ENCODE measurements at places on chromosomes 5 and 9.
A peak's percentile ranks its signal among the peaks of the same experiment; 100 is the strongest.

GRCh38 chr9:137308057-137308619, 6.1 kb upstream of the NRARP start:
- no peak for DNase-seq

DNA sequence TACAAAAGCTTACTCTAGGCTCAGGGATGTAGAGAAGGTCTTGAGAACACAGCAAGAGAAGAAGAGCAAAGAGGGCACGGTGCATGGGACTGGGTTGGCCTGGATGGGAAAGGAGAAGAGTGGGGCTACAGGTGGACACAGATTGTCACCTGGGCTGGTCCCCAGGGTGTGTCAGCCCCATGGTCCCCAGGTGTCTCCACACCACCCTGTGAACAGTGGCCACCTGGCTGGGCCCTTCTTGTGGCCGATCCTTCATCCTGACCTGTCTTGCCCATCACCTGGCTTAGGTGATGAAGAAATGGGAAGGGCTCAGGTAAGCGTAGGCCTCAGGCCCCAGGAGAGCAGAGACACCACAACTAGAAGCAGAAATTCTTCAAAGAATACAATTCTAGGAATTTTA, 188.9 kb downstream of the TENT4A start:
- DNase-seq, result no peak

- DNase-seq, result no peak
Measured at GRCh38 chr9:135035781-135036760, 51.4 kb upstream of the OLFM1 start.

GRCh38 chr5:176851871-176852658, 41.7 kb downstream of the UNC5A start:
- no peak for DNase-seq

GRCh38 chr9:116178481-116179211, 25.1 kb downstream of the PAPPA start:
- no peak for DNase-seq

DNA sequence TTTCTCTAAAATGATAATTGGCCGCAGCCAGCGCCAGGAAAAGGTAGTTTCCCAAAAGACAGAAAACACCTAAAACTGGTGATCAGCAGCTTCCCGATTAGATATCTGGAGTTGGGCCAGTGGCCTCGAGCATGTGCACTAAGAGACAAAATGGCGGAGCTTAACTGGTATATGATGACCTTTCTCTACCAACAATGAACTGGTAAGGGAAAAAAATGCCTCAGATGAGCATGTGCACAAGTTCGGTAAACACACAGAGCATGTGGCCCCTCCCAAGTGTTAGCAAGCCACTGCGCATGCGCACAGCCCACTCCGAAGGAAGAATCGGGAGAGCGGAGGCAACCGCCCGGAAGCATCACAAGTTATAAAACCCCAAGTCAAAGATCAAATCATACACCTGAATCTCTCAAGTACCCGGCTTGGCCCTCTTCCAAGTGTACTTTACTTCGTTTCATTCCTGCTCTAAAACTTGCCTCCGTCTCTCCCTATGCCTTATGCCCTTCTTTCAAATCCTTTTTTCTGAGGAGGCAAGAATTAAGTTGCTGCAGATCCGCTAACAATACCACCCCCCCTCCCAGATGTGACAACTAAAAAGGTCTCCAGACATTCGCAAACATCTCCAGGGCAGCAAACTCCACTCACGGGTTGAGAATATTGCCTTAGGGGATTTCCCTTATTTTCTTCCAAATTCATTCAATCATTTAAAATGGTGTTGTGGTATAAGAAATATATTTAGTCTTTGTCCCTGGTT, 15.0 kb upstream of the PTBP3 start:
- DNase-seq, result peak; percentile 79

- DNase-seq, result no peak
Measured at GRCh38 chr9:98603821-98604383, 104.8 kb downstream of the GABBR2 start.

DNA sequence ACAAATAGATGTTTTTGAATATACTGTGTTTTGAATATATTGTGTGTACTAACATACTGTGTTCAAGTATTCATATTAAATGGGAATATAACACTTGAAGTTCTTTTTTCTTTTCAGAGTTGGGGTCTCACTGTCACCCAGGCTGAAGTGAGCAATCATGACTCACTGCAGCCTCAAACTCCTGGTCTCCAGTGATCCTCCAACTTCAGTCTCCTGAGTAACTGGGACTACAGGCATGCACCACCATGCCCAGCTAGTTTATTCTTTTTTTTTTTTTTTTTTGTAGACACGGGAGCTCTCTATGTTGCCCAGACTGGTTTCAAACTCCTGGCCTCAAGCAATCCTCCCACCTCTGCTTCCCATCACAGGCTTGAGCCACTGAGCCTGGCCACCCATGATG, 23.2 kb upstream of the AUH start:
- no peak for DNase-seq

DNA sequence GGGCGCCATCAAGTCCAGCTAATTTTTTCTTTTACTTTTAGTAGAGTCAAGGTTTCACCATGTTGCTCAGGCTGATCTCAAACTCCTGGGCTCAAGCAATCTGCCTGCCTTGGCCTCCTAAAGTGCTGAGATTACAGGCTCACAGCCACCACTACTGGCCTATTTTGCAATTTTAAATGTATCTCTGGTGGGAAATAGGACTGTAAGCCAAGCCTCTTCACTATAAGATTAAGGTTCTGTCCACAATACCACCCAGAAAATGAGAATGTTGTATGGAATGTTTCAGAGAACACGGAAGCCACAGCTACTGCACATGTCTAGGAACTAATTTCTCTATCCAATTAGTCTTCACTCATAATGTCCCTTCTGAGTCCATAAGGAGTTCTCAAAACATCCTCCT, 607.3 kb downstream of the PRELID2 start:
- DNase-seq, result no peak

GRCh38 chr5:59721741-59722140, 171.8 kb downstream of the PDE4D start:
- no peak for DNase-seq

DNA sequence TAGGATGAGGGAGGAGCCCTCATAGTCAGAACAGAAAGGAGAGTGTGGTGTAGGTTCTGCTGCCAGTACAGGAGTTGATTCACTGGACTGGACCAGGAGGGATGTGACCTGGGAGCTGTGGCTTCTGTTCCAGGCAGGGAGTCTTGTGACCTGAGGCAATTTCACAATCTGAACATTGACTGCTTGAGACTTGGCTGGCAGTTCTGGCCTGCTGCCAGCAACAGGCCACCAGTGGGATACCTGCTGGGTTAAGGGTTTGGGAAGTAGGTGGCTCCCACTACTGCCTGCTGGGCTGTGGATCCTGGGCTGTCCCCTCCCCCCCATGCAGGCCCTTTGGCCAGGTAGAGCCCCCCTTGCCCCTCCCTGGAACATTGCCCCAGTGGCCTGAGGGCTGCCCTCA, 268.6 kb upstream of the ARRDC3 start:
- DNase-seq, result no peak

DNA sequence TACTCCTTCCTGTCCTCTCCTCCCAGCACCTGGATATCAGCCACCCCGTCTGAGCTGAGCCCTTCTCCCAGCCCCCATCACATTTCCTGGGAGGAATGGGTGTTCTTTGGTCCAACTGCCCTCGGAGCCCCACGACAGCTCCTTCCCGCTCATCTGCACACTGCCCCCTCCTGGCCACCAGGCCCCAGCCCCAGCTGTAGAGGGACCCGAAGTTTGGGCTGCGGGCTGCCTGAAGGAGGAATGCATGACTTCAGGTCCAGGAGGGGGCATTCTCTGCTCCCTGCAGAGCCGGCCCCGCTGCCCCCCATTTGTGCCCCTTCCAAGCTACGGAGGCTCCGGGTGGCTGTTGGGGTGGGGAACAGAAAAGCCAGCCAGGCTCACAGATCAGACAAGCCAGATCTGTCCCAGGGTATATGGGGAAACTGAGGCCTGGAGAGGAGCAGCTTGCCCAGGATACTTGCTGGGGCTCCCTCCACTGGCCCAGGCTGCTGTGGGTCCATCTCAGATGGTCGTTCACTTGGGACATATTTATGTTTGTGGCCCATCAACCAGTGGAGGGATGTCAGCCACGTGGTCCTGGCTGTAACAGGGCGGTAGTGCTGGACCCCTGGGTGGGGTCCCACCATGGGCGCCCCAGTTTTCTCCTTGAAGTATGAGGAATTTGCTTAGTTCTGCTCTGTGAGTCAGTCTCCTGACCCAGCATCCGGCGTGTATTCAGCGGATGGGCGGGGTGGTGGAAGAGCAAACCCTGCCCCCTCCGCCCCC, 33.1 kb downstream of the DAB2IP start:
- no peak for DNase-seq

GRCh38 chr5:76401801-76402250, 1.3 kb upstream of the IQGAP2 start:
- peak; percentile 7 for DNase-seq

- no peak for DNase-seq
Measured at GRCh38 chr9:95754533-95755420, 120.7 kb upstream of the ERCC6L2 start.

DNA sequence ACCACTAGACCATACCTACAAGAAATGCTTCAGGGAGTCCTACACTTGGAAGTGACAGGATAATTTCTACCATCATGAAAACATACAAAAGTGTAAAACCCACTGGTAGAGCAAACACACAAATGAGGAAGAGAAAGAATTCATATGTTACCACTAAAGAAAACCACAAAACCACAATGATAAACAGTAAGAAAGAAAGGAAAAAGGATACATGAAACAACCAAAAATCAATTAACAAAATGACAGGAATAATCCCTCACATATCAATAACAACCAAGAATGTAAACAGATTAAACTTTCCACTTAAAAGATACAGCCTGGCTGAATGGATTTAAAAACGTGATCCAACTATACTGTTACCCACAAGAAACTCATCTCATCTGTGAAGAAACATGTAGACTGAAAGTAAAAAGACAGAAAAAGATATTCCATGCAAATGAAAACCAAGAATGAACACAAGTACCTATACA, 83.4 kb downstream of the LPAR1 start:
- no peak for DNase-seq

DNA sequence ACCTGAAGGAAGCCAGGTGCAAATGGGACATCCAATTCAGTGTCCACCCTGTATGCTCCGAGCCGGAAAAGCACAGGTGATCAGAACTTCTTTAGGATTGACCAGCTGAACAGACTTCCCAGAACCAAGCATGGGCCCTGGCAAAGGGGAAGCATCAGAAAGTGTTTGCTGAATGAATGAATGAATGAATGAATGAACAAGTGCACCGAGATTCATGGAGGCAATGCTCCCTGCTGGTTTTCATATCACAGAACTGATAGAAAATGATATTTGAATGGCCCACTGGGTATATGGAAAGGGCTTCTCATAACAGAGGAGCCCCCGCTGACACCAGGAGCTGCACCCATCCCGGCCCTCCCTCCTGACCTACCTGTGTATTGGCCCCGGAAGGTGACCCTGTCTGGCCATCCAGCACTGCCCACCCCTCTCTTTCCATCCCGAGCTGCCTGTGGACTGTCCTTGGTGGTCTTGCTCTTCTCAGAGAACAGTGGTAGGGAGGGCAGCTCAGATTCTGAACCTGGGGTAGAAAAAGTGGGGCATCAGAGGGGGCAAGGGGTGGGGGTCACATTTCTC, 15.9 kb downstream of the ORM2 start:
- DNase-seq, result no peak

DNA sequence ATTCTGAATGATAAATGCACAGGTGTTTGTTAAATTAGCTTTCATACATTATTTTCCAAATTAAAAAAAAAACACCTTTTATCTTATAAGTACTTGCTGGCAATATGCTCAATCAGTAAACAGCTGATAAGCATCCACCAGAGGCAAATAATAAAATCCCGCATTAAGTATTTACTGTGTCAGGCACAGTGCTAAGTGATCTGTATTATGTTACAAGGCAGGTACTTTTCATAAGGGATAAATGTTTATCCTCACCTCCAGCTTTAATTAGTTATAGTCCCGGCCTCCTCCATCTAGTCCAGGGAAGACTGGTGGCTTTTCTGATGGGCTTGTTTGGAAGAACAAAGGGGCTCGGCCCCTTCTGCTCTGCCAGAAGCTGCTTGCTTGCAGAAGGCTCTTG, 40.1 kb downstream of the PFDN1 start:
- no peak for DNase-seq

- DNase-seq, result no peak
Measured at GRCh38 chr5:61301341-61302199, 30.5 kb upstream of the ZSWIM6 start.

DNA sequence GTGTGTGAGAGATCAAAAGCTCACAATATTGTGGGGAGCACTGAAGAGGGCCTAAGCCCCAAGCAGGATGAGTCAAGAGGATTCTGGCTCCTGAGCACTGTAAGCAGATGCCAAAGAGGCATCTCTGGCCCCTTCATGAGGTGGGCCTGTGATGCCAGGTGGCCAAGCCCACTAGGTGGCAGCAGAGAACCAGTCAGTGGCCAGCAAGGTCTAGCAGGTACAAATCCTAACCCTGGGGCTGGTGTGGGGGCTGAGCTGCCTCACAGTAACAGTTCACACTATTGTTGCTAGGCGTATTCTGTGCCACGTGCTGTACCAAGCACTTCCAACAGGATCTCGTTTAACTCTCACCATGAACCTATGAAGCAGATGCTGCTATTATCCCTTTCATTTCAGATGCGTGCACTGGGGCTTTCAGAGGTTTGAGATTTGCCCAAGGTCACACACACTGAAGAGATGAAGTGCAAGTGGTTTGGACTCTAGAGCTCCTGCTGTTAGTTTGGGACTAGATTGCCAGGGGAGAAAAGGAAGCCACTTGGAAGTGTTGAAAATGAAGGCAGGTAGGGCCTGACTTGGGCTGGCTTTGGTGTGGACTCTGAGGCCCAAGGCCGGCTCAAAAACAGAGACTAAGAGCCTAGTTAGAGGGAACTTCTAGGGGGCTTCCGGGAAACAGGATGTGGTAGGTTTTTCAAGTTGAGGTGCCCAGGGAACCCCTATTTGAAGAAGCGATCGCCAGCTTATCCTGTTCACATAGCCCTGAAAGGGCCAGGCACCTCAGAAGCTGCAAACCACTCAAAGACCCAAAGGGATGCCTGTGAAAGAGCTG, 4.4 kb upstream of the MLANA start:
- peak; percentile 83 for DNase-seq

DNA sequence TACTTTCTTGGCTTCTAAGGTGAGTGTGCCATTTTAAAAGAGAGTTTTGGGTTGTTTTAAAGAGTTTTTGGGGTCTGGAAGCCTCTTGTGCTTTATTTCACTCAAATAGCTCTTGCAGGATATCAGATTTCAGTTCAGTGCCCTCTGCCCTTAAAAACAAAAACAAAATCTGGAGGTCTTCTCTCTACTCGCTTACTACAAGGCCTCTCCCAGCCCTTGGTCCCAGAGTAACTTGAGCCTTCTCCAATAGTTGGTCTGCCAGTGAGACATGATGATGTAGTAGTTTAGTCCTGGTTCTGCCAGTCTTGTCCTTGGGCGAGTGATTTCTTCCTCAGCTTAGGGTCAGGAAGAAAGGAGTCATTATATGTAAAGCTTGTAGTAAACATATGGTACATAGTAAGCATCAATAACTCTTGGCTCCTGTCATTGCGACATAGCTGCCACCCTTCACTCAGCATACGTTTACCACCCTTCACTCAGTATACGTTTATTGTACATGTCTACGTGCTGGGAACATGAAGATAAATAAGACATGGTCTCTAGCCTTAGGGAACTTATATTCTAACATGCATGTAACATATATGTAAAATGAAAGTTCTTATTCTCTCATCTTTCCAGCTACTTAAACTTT, 147.6 kb downstream of the MAN2A1 start:
- no peak for DNase-seq

All from stimulated activated naive CD8-positive, alpha-beta T cell treated with anti-CD3 and anti-CD28 coated beads, Interleukin-15, amount 100 ng/mL, for 72 hours (primary cell).